Activated CD8-positive, alpha-beta memory T cell treated with anti-CD3 and anti-CD28 coated beads for 48 hours (primary cell): ENCODE measurements at places on chromosomes 11 and 22.

DNA sequence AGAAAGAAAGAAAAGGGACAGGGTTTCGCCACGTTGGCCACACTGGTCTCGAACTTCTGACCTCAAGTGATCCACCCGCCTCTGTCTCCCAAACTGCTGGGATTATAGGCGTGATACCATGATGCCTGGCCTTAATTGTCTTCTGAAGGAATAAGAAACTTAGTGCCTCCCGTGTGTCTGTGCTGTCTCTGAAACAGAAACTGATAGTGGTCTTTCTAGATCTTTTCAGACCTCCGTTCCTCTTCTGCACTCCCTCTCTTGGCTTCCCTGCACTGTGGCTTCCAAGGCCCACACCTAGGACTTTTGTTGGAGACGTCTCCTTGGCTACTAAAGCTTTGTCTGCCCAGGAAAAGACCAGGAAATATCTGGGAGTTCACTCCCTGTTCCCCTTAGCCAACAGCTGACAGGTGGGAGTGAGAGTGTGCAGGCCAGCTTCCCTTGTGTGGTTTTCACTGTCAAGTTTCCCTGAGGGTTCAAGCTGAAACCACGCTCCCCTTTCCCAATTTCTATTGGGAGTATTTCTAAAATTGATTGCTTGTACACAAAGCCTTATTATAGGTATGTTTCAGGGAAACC is 10.1 kb upstream of the HTR3B start:
- no peak for DNase-seq

DNA sequence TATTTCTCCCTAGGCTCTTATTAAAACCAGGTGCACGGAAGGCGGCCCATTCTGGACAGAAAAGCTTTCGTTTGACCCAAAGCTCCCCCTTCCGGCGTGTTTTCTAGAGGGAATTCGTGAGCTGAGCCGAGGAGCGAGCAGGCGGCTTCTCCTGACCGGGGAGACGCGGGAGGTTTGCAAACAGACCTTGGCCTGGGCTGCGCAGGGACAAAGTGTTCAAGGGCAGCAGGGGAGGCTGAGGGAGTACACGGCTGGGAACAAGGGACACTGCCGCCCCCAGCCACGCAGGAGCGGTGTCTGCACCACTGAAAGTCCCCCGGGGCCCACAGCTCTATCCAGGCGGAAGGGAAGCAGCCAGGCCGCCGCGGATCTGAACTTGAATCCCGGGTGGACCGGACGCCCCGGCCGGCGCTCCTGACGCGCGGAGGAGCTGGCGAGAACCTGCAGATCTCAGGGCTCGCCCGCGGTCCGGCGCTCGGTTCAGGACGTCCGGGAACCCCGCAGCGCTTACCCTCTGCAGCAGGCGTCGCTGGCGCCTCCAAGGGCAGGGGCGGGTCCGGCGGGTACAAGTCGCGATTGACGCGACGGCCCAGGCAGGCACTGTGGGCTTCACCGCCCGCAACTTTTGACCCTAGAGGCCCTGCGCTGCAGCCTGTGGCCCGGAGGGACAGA is 101.9 kb downstream of the WT1 start:
- no peak for DNase-seq

- DNase-seq: no peak
Observed at GRCh38 chr11:100936781-100937180, 192.8 kb downstream of the PGR start.

GRCh38 chr11:68643585-68643984 is 40.8 kb upstream of the GAL start:
- DNase-seq: no peak

DNA sequence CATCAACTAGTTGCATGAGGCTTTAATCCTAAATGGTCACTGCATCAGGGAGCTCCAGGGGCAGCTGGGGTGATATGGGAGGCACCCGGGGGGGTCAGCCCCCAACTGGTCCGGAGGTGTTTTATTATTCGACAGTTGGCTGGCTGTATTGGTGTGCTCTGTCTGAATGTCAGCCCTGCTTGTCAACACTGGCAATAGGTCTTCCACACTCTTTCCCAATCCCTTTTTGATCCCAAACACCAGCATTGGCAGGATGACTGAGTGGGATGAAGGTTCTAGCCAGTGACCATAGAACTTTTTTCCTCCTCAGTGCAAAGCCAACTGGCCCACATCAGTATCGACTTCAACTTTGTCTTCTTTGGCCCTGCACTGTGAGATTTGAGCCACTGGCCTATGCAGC is 8.9 kb upstream of the LDLRAD3 start:
- no peak for DNase-seq

DNA sequence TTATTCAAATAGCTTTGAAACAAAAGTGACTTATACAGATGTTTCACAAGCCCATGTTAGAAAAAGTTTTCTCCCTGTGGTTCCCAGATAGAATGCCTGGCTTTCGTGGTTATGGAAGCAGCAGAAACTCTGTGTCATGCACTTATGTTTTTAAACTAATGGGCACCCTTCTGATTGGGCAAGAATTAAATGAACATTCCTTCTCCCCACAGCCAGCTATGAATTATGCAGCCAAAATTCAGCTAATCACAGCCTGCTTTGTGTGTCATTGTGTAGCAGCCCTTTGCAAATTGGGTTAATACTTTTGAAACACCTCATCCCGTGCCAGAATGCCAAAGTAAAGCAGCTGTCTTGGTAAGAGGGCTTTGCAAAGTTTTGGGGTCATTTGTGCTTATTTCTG is 46.9 kb downstream of the PANX1 start:
- no peak for DNase-seq
